ENCODE measurements at places on chromosomes 1 and 21.

DNA sequence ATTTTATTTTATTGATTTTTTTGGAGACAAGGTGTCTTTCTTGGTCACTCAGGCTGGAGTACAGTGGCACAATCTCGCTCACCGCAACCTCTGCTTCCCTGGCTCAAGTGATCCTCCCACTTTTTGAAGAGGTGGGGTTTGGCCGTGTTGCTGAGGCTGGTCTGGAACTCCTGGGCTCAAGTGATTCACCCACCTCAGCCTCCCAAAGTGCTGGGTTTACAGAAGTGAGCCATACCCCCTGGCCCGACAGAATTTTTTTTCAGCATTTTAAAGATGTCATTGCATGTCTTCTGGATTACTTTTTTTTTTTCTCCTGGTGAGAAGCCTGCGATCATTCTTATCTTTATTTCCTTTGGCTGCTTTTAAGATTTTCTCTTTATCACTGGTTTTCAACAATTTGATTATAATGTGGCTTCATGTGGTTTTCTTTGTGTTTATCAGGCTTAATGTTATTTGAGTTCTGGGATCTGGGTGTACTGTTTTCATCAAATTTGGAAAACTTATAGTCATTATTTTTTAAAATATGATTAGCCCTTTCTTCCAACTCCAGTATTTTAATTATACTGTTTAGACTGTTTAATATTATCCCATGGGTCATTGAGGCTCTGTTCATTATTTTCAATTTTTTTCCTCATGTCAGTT is 23.1 kb upstream of the PTBP2 start:
- DNase-seq: no peak

- no peak for DNase-seq
Observed at GRCh38 chr1:20712215-20712577, 5.6 kb downstream of the KIF17 start.

- DNase-seq: peak; percentile 99
Observed at GRCh38 chr1:162632217-162632666, at the start of gene DDR2. DDR2 (plus strand) TSS chr1:162632464; CDS start chr1:162719064, 86,600 bp downstream.

DNA sequence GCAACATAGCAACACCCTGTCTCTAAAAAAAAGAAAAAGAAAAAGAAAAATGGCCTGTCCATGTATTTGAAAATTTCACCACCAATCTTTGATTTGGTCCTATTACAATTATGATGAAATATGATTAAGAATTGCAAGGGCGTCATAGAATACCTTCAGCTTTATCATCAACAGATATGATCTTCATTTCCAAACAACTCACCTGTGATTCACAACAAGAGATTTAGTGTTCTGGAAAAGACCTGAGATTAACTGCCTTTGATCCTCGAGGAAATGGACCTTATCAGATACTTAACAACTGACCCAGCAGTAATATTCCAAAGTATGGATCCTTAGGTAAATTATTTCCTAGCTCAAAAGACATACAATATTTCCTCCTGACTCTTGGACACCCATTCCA is 3.5 kb upstream of the GSTM4 start:
- DNase-seq: no peak

- DNase-seq: no peak
Observed at GRCh38 chr1:57311006-57311405, 112.9 kb downstream of the DAB1 start.

DNA sequence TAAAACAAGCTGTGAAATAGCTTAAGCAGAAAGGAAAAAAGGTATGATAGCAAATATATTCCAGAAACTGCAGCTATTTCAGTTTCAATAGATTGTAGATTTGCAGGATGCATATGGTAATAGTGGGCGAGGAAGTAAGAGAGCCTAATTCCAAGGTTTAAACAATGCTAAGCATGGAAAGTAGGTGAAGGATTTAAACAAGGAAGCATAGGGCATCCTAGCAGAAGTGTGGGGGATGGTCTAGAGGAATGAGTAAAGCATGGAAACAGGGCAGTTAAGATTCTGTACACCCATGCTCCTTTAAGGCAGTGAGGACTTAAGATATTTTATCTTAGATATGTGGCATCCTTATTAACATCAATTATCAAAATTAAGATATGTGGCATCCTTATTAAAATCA is 2.6 kb downstream of the IVNS1ABP start:
- peak; percentile 35 for DNase-seq

DNA sequence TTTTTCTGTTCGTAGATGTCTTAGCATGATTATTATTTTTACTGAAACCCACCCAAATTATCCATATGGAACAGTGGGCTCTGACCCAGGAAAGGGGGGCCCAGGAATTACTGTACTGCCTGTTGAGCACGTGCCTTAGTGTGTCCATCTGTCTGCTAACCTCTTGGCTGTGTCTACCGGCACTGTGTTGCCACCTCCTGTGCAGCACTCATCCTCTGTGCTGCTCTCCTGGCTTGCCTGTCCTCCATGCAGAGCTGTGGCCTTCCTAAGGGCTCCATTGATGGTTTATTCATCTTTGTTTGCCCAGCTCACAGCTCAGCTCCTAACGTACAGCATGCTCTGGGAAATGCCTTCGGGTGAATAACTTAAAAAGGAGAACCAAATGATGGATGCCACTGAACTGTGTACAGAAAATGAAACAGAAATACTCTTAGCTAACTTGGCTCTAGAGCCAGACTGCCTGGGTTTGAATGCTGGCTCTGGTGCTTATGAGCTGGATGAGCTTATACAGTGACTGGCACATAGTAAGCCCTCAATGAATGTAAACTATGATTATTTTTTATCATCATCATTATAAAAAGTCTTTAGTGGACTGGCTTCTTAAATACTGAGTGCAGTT is 11.4 kb upstream of the RPTN start:
- no peak for DNase-seq

DNA sequence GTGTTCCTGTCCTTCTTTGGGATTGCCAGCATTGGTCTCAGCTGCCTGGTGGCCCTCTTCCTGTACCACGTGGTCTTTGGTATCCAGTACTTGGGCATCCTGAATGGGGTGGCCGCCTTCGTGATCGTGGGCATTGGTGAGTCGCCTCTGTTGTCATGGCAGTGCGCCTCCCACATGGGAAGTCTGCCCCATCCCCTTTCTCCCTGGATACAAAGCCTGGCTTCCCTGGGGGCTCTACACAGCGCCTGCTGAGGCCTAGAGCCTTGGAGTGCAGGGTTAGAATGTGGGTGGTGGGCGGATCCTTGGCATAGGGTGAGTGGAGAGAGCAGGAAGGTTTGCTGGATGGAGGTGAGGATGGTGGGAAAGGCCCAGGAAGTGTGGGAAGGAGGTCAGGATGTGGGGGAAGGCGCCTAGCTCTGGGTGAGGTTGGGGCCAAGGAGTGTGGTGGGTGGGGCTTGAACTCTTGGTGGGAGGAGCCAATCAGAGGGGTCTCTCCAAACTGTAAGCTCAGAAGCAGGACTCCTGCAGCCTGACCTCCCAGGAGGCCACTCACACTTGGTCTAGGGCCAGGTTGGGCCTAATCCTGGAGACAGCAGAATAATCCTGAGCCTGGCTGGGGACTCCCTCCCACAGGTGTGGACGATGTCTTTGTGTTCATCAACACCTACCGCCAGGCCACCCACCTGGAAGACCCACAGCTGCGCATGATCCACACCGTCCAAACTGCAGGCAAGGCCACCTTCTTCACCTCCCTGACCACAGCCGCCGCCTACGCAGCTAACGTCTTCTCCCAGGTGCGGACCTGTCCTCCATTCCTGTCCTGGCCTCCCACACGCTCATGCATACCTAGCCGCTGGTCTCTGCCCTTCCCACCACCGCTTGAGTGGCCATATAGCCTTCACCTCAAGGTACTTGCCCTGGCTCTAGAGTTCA is 36.7 kb downstream of the DISP3 start:
- no peak for DNase-seq

- no peak for DNase-seq
Observed at GRCh38 chr1:234219711-234220110, 153.5 kb upstream of the COA6 start.

- DNase-seq: no peak
Observed at GRCh38 chr1:36884801-36885200, 149.5 kb downstream of the GRIK3 start.

DNA sequence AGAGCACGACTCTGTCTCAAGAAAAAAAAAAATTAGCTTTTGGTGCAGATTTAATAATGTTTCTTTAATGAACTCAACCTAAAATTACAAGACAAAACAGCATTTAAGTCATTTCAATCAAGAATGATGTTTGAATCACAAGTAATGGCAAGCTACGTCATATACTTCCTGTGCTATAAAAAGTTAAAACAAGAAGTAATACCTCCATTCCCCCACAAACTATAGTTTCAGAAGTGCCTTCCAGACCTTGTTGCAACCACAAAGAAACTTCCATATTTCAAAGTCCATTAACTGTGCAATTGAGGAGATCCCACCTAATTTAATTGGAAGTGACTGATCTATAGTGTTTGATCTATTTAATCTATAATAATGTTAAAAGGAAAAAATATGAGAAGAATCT is 15.1 kb downstream of the NRDC start:
- DNase-seq: no peak

DNA sequence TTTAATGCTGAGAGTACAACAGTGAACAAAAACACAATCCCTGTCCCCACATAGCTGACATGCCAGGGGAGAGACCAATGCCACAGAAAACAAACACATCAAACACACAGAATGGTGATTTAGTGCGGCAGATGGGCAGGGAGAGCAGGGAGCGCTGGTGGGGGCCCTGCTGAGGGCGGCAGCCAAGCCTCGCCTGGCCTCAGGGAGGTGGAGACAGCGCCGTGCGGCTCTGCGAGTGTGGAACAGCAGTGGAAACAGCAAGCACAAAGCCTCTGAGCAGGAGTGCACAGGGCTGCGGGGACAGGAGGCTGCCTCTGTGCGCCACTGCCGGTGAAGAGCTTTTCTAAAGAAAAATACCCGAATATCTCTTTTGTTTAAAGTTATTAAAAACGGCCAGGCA is 17.0 kb downstream of the MCM3AP start:
- no peak for DNase-seq

GRCh38 chr21:35016517-35017188 is 32.4 kb downstream of the RUNX1 start:
- no peak for DNase-seq

- no peak for DNase-seq
Observed at GRCh38 chr1:22176258-22176657, 33.4 kb upstream of the WNT4 start.

DNA sequence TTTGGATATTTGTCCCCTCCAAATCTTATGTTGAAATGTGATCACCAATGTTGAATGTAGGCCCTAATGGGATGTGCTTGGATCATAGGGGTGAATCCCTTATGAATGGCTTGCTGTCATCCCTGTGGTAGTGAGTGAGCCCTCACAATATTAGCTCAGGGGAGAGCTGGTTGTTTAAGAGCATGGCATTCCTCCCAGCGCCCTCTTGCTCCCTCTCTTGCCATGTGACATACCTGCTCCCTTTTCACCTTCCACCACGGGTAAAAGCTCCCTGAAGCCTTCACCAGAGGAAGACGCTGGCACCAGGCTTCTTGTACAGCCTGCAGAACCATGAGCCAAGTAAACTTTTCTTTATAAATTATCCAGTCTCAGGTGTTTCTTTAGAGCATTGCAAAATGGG is 305.6 kb downstream of the KCTD3 start:
- DNase-seq: no peak

DNA sequence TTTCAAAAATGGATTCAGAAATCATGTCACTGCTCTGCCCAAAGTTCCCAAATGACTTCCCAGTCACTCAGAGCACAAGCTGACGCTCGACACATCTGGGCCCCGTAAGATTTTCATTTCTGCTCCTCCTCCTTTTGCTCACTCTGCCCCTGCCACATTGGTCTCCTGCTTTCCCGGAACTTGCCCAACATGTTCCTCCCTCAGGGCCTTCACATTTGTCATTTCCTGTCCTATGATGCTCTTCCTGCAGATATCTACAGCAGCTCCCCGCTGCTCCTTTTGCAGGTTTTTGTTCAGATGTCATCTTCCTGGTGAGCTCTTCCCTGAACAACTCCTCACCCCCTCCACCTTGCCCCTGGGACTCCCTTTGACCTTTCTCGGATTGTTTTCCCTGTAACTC is 58.5 kb upstream of the IVNS1ABP start:
- DNase-seq: no peak

DNA sequence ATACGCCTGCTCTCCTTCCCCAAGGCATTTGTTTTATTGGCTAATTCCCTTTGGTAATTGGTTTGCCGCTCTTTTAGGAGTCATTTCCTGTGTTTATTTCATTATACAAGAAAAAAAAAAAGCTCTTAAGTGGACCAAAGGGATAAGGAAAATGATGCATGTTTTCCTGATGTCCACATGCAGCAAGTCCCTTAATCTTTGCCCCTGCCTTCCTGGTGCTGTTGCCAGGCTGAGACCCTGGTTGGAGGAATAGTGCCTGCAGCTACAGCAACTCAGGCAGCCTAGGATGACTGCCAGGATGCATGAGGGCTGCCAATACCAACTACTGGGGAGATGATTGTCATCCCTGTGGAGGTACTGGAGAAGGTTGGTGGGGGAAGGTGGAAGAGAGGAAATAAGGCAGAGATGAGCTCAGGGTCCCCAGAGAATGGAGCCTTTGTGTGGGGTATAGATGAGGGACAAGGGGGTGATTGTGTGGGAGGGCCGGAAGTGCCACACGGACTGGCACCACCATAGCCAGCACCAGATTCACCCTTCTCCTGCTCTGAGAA is 6.1 kb upstream of the GATAD2B start:
- DNase-seq: peak; percentile 8

DNA sequence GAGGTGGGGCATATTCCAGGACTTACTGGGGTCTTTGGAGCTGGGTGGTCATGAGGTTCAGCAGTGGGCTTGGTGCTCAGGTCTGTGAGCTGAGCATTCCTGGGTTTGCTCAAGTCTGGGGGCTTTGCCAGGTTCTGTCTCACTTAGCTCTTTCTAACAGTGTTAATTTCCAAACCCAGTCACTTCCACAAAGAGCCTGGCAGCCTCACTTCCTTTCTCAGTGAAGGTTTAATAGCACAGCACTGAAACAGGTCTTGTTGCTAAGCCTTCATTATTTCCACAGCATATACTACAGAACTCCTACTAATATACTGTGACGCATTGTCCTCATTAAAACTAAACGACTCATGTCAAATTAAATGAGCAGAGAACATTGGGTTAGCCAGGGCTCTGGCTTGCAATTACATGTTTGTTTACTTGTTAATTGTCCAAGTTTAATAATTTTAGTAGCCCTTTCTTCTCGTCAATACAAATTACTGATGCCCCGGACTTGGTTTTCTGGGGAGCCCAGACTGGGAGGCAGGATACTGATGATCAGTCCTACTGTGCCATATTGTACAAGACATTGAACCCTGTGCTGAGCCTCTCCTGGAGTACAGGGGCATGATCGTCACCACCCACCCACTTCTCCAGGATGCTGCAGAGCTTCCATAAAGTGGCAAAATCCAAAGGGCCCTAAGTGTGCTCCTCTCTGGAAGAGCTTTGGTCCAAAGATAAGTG is 170.7 kb downstream of the IER5 start:
- no peak for DNase-seq

- no peak for DNase-seq
Observed at GRCh38 chr1:199561334-199561733, 466.2 kb upstream of the NR5A2 start.

GRCh38 chr1:217275655-217276398 is 355.1 kb downstream of the GPATCH2 start:
- peak; percentile 73 for DNase-seq

DNA sequence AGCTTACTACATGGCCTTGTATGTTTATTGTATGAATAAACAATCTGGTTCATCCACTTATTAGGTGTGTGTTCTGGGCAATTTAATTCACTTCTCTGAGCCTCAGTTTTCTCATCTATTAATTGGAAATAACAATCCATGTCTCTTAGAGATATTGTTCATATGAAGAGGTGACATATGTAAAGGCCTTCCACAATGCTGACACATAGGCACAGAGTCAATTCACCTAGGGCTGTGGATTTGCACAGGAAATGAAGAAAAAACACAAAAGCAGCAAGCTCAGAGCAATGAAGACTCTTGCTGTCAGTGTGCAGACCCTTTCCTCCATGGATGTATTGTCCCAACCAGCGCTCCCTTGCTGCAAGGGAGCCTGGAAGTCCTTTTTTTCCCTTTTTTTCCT is 195.2 kb upstream of the CAMK1G start:
- DNase-seq: no peak
